A549 treated with Mapracorat at 1 μM for 4 hours (cell line): ENCODE measurements at places on chromosomes 6 and 20. TPM values are rescaled to one million over a fixed set of nuclear protein-coding genes. Genes with fewer than 3 reads are reported as not detected.

Gene BHLHE23
- total RNA-seq = not detected in 5 replicates

Gene CFAP61
- total RNA-seq = 0.16 to 0.48 TPM (median 0.47 TPM) in 4 of 5 replicates, not detected in the other

Gene BRPF3
- 8.0 to 10.3 TPM (median 9.3 TPM) in 5 replicates for total RNA-seq

Gene TNF
- 0.07 to 0.15 TPM (median 0.14 TPM) in 3 of 5 replicates, not detected in the others for total RNA-seq

Gene PRSS16
- 2.8 to 3.5 TPM (median 2.9 TPM) in 5 replicates for total RNA-seq

Gene MCCD1
- not detected in 5 replicates for total RNA-seq

Gene HLA-F
- 3.5 to 6.1 TPM (median 4.9 TPM) in 5 replicates for total RNA-seq
